PC-9 (cell line): ENCODE measurements at places on chromosomes 4 and X.

- no peaks in the 10 kb centered on the region for H3K27me3 ChIP-seq
- no peak for DNase-seq
- H3K4me1 ChIP-seq: no peaks in the 10 kb centered on the region
These were observed 134.0 kb downstream of the HTR2C start for GRCh38 chrX:114717921-114718320.

GRCh38 chrX:109704563-109704962 lies 28.5 kb downstream of the ACSL4 start:
- H3K4me1 ChIP-seq: peaks cover 14% of the 10 kb centered on the region
- H3K4me3 ChIP-seq: no peak overlapping the region
- no peaks in the 10 kb centered on the region for H3K27me3 ChIP-seq
- no peak overlapping the region for H3K27ac ChIP-seq
- no peaks in the 10 kb centered on the region for H3K36me3 ChIP-seq

DNA sequence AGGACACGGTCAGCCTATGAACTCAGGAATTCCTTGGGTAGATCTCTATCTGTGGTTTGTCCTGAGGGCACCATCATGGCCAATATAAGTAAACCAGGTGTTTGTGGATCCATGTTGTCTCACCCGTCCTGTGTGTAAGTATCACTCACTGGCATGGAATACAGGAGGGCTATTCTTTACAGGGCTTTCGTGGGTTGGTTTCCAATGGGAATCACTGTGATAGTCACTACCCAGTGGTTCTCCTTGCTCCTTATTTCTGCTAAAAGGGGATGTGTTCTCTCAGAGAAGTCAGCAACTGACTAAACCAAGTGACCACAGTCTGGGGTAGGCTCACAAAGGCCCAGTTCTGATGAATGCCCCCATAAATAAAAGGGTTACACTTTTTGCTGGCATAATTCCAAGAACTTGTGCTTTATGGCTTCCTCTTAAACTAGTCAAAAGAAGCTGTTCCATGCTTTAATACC lies 236.7 kb upstream of the JADE1 start:
- peaks cover 20% of the 10 kb centered on the region for H3K4me1 ChIP-seq
- DNase-seq: peak; percentile 45

GRCh38 chr4:20954541-20954940 lies 254.3 kb downstream of the PACRGL start:
- no peak overlapping the region for H3K27ac ChIP-seq
- H3K4me3 ChIP-seq: no peak overlapping the region
- no peaks in the 10 kb centered on the region for H3K36me3 ChIP-seq
- H3K27me3 ChIP-seq: no peaks in the 10 kb centered on the region

DNA sequence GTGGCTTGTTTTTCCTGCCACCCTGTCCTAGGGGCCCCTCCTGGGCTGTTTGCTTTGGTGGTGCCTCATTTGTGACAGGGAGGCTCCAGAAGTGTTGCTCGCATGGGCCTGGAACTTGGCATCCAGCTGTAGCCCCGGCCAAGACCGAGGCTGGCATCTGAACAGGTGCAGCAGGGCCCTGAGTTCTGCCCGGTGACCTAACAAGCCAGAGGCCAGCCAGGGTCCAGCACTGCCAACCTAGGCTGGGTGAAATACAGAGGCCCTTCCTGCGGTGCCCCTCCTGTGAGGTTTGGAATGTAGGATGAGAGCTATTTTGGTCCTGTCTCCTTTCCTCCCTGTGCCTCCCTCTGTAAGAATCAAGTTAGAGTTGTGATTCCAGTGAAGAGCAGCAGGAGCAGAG lies 58.5 kb downstream of the STARD8 start:
- no peaks in the 10 kb centered on the region for H3K27me3 ChIP-seq
- no peak overlapping the region for H3K4me3 ChIP-seq
- no peak for DNase-seq
- no peaks in the 10 kb centered on the region for H3K4me1 ChIP-seq

GRCh38 chrX:28718450-28718849 lies 131.2 kb downstream of the IL1RAPL1 start:
- H3K4me1 ChIP-seq: no peaks in the 10 kb centered on the region
- H3K4me3 ChIP-seq: no peak overlapping the region
- no peak for DNase-seq
- no peaks in the 10 kb centered on the region for H3K27me3 ChIP-seq

DNA sequence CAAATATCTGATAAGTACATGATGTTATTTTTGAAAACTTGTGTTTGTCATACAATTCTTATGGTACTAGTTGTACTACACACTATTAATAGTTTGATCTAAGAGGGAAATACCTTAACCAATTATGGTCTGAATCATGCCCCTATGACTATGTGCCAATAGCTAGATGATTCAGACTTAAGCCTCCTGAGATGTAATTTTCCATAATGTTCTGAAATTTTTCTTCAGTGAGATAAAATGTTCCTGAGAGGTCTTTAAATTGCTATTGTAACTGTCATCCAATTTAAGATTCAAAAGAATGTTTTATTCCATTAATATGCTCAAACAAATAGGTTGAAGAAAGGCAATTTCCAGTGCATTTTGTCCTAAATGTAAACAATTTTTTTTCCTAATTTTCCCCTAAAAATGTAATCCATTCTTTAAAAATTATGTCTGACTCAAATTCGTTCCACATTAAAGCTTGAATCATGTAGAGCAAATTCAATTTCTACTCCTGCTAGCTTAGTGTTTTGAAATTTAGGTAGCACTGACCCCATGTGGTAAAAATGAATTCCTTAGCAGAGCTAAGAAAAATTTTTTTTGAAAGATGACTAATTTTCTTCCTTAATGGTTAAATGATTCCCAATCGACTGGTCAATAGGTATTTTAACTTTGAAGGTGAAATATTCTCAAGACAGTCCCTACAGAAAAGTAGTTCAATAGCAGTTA lies 49.1 kb downstream of the APOOL start:
- no peaks in the 10 kb centered on the region for H3K36me3 ChIP-seq
- H3K4me3 ChIP-seq: no peak overlapping the region
- no peaks in the 10 kb centered on the region for H3K27me3 ChIP-seq

DNA sequence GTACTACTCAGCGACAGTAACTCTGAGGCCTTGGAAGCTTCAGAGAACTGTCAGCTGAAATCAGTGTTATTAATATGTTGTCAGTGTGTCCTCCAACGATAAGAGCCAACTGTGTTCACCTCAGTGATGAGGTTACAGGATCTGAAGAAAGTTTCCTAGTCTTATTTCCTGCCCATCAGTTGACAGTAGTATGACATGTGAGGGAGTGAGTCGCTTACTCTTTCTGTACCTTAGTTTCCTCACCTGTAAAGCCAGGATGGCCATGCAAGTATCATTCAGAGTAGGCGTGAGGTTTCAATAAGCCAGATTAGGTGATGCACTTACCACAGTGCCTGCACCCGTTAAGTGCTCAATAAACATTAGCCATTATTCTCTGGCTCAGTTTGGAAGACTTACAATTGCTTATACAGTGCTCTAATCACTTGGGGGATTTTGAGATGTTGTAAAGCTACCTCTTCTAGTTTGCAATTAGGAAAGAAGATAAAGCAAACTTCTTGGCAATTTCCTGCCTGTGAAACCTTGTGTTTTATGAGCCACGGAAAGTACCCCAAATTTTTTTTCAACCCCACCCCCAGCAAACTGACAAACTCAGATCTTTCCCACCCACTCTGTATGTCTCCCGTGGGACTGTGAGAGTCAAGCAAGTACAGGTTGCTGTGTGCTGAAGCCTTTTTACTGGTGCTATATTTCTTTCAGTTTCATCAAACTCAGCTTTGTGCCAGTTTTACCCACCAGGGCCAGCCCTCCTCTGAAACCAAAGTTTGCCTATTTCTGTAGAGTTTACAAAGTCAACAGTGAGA lies 62.2 kb downstream of the ANXA3 start:
- no peaks in the 10 kb centered on the region for H3K36me3 ChIP-seq
- H3K27me3 ChIP-seq: no peaks in the 10 kb centered on the region
- no peak overlapping the region for H3K27ac ChIP-seq

DNA sequence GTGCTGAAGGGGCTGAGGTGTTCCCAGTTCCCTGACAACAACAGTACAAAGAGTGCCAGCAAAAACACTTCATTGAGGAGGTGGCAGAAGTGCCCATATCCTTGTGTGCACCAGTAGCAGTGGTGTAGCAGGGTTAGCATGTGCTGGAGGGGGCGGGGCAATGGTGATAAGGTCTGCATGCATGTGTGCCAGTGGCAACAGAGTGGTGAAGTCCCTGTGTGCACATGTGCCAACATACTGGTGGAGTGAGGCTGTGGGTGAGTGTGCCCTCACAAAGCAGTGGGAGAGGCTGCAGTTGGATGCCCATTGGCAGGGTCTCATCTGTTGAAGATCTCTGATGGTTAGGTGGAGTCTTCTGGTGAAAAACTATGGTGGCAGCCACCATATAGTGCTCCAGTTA lies 994.6 kb downstream of the PCDH19 start:
- H3K36me3 ChIP-seq: no peaks in the 10 kb centered on the region
- H3K27ac ChIP-seq: no peak overlapping the region
- no peak for DNase-seq
- H3K4me1 ChIP-seq: no peaks in the 10 kb centered on the region
- H3K27me3 ChIP-seq: no peaks in the 10 kb centered on the region

GRCh38 chr4:146183209-146183608 lies 7.7 kb downstream of the LSM6 start:
- H3K4me3 ChIP-seq: no peak overlapping the region
- no peaks in the 10 kb centered on the region for H3K4me1 ChIP-seq
- DNase-seq: no peak
- H3K36me3 ChIP-seq: no peaks in the 10 kb centered on the region; the same call in 1 of the 2 replicates
- H3K27me3 ChIP-seq: no peaks in the 10 kb centered on the region

GRCh38 chr4:80008351-80008750 lies 64.7 kb downstream of the ANTXR2 start:
- DNase-seq: no peak
- no peak overlapping the region for H3K27ac ChIP-seq
- no peaks in the 10 kb centered on the region for H3K4me1 ChIP-seq
